ENCODE measurements at places on chromosomes 11 and 22.

- DNase-seq = no peak
These were observed 8.0 kb downstream of the DENND6B start for GRCh38 chr22:50318698-50319411.

- DNase-seq = no peak
These were observed 8.3 kb downstream of the IGLL5 start for GRCh38 chr22:22895776-22896445.

- no peak for DNase-seq
These were observed 990.5 kb downstream of the OPCML start for GRCh38 chr11:132541794-132542193.

DNA sequence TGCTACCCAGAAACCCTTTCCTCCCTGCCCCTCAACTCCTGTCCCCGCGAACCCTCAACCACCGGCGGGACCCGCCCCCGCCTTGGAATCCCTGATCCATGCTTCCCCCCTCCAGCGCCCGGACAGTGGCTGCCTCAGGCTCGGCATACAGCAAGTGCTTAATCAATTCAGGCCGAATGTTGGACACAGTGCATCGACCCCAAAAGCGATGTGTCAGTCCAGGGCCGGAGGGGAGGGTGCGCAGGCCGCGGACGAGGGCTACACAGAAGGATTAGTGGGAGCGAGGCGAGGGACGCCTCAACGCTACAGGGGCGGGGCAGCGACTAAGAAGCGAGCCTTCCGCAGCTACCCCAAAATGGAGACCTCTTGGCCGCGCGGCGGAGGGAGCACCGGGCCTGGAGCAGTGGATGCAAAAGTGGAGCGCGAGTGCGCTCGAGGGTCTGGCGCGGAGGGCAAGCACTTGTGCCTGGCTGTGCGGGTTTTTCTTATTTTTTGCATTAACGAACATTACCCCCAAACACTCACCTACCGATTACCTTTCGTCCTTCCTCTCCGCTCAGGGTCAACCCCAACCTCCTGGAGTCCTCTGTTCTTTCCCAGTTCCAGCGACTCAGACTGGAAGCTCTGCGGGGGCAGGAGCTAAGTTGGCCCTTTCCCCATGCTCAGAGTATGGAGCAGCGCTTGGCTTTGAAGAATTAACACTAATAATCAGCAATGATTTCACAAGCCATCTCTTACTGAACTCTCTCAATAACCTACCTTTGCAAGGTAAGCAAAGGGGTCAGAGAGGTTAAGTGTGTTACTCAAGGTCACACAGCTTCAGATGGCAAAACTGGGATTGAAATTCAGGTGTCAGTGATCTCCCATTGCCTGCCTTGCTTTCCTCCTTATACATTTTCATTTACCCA lies 30.0 kb upstream of the WNT11 start:
- peak; percentile 77 for DNase-seq

DNA sequence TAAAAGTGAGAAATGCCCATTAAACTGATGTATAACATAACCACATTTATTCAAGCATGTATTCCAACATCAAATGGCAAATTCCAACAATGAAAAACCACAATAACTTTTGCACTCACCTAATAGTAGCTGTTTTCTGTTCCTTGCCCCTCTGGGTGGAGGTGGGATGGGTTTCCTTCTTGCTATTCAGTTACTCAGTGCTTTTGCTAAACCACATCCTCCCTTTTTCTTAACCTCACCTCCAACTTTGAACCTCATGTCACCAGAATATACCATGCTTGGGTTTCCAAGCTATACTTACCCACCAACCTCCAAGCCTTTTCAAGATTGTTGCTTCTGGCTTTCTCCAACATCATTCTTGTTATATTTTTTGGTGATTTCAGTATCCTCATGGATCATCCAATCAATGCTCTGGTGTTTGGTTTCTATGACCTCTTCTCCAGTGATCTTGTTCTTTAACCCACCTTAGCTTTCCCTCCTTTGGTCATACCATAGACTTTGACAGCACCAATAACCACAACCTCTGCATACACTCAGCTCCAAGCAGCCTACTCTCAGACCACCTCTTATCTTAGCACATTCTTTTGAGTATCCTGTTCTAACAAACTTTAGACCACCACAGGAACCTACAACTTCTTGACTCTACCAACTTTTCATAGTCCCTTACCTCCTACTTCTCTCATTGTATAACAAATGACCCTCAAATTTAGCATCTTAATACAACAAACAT lies 3.2 kb upstream of the CCDC15 start:
- no peak for DNase-seq

- no peak for DNase-seq
These were observed 36.8 kb downstream of the SGSM3 start for GRCh38 chr22:40407021-40407761.
